Cerebellar cortex (tissue), 1 donor: ENCODE measurements at places on chromosomes 1 and 21.

- DNase-seq: no peak
These were observed 131.9 kb upstream of the NFIA start for GRCh38 chr1:60950224-60951063.

DNA sequence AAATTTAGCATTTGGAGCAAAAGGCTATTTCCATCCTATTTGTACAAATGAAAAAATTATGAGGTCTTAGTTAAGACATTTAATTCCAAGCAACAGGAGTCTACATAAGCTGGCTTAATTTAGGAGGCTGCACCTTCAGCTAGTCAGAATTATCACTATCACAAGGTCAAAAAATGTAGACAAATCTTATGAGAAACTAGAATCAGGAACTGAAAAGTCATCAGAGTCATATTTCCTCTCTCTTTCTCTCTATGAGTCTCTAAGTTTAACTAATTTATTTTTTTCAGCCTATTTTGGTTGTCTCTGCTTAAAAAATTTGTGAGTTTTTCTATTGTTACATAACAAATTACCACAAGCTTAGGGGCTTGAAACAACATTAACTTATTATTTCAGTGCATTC, 807.1 kb upstream of the PRMT6 start:
- DNase-seq: no peak

DNA sequence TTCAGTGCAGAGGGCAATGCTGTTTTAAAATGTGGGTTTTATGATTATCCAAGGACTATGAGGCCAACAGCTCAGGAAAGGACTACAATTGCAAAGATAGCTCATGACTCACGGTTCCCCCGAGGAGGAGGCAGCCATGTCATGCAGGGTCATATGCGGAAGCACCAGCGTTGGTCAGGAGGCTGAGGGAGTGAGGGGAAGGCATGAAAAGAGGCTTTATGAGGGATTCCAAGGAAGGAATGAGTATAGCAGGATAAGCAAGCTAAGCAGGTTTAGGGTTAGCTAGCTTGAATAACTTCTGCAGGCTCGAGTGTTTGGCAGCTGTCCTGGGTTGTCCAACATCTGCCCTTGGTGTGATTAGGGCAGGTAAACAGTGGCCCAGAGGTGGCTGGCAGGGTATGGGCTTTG, 495.1 kb downstream of the SETD4 start:
- DNase-seq: no peak

- DNase-seq: peak; percentile 57
These were observed 66.4 kb upstream of the CASZ1 start for GRCh38 chr1:10862743-10863335.

DNA sequence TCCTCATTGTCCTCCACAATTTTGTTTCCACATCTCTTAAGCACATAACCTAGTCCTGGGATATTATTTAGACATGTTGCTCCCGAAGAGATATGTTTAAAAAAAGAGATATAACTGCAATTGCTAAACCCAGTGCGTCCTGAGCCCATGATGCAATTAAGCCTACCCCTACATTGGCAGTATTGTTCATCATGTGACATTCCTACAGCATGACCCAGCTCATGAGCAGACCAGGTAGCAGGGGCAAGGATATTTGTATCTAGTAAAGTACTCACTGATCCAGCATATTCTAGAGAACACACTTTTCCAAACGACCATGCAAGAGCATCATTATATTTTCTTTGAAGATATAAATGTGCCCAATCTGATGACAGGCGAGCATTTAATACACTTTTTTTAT, 1.2 kb downstream of the ADAM30 start:
- no peak for DNase-seq

- no peak for DNase-seq
These were observed 25.0 kb downstream of the MCOLN2 start for GRCh38 chr1:84971957-84972356.

GRCh38 chr1:67627906-67628305, 57.1 kb upstream of the GADD45A start:
- no peak for DNase-seq

DNA sequence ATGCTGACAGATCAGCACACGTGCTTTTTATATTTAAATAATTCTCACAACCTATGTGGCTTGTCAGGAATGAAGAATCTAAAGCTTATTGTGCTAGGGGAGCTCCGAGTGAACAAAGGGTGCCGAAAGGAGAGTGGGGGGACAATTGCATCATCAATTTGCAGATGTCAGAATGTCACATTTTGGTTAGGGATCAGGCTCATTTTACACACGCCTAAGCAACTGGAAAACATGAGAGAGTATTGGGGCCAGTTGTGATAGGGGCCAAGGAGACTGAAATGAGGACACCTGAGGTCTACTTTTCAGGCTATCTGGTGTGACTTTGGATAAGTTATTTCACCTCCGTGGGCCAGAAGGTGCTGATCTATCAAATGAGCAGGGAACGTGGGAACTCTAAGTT, 31.8 kb downstream of the RUNX1 start:
- DNase-seq: no peak

- DNase-seq: no peak
These were observed 66.0 kb downstream of the PGBD5 start for GRCh38 chr1:230359992-230360668.

- no peak for DNase-seq
These were observed 295.9 kb downstream of the NTNG1 start for GRCh38 chr1:107436552-107437241.

GRCh38 chr1:198696211-198696610, 57.4 kb downstream of the PTPRC start:
- no peak for DNase-seq

GRCh38 chr21:29299916-29300806, 1.4 kb downstream of the BACH1 start:
- DNase-seq: peak; percentile 35

DNA sequence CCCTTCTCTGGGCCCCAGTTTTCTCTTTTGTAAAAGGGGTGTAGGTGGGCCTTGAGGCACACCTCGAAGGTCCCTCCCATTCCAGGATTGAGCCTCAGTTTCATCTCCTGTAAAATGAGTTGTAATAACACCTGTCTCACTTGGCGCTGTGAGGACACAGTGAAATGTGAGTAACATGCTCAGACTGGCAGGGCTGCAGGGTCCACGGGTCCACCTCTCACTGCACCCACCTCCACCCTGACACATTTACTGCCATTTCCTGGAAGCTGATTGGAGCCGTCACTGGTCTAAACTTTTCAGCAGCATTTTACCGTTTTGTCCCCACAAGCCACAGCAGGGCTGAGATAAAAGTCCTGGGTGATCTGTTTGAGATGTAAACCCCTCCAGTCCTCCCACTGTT, 398.0 kb downstream of the PTPRU start:
- DNase-seq: no peak

DNA sequence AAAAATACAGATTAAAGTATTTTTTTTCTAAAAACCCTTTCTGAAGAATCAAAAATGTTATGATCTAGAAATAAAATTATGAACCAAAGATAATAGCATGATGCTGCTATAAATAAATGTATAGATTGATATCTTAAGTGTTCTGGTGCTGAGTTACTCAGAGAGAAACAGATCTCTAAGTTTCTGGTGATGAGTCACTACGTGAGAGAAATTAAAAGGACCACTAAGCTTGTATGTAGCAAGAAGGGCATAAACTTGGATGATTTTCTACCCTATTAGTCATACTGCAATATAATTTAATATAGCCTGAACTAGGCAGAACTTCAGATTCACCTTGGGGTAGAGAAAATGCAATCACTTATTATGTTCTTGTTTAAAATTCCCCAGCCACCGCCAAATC, 514.8 kb downstream of the AMY1C start:
- no peak for DNase-seq
